Peyer's patch (tissue), 4 donors: ENCODE measurements at places on chromosomes 4 and X. TPM values are rescaled to one million over a fixed set of nuclear protein-coding genes. Genes with fewer than 3 reads are reported as not detected.

Gene ATP2B3
- total RNA-seq: not detected

Gene SLC6A8
- total RNA-seq: 36.3 TPM

Gene ADGRG4
- 4.1 TPM for total RNA-seq

Gene PABPC5
- 0.35 TPM for total RNA-seq

Gene GAGE12J
- not detected for total RNA-seq

Gene ADH1C
- 76.4 TPM for total RNA-seq

Gene EVC2
- total RNA-seq: 3.5 TPM

Gene STBD1
- not detected for total RNA-seq

GRCh38 chr4:56217343-56217890 is 169.9 kb downstream of the AASDH start:
- DNase-seq: no peak

DNA sequence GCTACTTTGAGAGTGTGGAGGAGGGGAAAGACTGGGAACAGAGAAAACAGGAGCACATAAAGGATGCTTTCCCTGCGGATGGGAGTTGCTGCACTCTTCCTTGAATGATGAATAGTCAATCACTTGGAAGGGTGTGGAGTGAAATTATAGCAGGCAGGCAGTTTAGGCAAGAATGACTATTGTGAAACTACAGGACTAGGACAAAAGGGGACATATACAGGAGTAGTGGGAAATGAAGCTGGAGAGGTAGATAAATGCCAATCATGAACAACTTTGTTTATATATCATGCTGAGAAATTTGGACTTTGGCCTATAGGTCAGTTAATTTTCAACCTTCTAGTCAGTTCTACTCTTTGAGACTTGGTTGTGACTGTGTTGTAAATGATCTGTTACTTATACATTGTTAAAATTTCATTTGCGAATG is 76.9 kb downstream of the PAQR3 start:
- DNase-seq: no peak

- no peak for DNase-seq
Observed at GRCh38 chr4:125827696-125828052, 512.9 kb downstream of the FAT4 start.

DNA sequence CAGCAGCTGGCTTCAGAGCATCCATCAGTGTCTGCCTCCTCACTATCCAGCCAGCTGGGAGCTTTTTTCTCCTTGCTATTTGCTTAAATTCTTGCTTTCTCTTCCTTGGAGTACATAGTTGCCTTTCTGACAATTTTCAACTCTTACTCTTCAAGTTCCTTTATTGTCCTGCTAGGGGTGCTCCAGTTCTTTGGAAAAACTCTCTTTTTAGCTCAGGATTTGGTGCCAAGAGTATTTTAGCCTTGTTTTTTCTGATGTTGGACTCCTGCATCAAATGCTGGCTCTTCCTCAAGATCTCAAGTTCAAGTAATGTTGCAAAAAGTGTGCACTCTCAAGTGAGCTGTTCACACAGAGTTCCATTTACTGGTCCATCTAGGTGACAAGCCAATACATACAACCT is 126.4 kb downstream of the KDR start:
- DNase-seq: no peak

GRCh38 chr4:88826771-88827170 is 129.1 kb upstream of the NAP1L5 start:
- no peak for DNase-seq

DNA sequence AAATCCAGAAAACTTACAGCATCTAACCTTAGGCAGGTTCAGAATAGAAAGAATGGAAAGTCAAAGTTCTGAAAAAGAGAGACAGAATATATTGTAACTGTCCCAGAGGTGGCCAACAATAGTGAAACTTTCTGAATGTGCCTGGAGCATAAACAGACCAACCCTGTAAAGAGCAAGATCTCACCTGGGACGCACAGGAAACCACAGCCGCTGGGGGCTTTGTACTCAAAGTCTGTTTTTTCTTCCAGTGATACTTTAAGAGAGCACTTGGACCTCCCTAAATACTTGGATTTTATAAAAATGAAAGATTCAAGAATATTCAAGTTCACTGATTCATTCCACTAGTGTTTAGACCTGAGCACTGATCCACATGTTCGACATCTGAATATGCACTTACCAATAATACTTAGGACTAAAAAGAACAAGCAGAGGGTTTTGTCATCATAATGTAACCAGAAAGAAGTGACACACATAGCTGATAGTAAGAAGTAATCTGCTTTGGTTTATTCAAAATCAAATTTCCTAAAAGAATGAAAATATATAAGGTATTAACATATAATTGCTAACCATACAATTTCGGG is 35.3 kb downstream of the ARAP2 start:
- no peak for DNase-seq

GRCh38 chr4:128630871-128631270 is 178.6 kb upstream of the JADE1 start:
- no peak for DNase-seq

- no peak for DNase-seq
Observed at GRCh38 chr4:169098969-169099690, 89.1 kb upstream of the CBR4 start.

- DNase-seq: no peak
Observed at GRCh38 chr4:123381996-123382395, 14.6 kb upstream of the SPRY1 start.

DNA sequence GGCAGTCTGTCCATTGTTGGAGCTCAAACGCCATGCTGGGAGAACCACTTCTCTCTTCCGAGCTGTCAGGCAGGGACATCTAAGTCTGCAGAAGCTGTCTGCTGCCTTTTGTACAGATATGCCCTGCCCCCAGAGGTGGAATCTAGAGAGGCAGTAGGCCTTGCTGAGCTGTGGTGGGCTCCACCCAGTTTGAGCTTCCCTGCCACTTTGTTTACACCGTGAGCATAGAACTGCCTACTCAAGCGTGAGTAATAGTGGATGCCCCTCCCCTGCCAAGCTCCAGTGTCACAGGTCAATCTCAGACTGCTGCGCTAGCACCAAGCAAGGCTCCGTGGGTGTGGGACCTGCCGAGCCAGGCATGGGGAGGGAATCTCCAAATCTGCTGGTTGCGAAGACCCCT is 145.7 kb downstream of the VSIG4 start:
- DNase-seq: peak; percentile 52

GRCh38 chr4:102168580-102168979 is 176.7 kb downstream of the SLC39A8 start:
- no peak for DNase-seq

DNA sequence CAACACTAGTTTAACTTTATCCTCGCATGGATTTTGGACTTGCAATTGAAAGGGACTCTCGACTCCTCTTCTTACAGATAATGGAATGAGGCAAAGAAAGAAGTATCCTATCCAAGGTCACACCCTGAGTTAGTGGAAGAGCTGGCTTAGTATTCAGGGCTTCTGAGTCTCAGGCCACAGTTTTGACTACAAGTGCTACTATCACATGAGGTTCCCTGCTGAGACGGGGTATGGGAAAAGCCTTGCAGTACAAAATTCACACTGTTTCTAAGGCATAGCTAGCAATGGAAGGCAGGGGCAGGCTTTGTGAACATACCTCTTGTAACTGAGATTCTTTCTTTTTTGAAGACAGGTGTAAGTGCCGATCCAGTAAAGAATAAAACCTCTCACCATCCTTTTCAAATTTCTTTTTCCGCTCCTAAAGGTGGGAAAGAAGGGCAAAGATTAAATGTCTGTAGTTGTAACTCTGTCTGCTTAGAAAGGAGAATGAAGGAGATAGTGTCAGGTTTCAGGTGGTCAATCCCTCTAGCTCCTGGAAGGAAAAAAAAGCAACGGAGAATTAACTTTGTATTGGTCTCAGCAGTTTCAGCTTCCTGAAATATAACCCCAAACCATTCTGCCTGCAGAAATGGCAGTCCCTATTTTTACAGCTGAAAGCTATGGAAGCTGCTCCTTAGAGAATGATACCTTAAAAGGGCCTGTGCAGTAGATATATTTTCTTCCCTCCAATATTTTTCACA is 199.0 kb downstream of the OPHN1 start:
- DNase-seq: no peak

GRCh38 chrX:143674926-143675325 is 39.0 kb upstream of the SLITRK4 start:
- no peak for DNase-seq

DNA sequence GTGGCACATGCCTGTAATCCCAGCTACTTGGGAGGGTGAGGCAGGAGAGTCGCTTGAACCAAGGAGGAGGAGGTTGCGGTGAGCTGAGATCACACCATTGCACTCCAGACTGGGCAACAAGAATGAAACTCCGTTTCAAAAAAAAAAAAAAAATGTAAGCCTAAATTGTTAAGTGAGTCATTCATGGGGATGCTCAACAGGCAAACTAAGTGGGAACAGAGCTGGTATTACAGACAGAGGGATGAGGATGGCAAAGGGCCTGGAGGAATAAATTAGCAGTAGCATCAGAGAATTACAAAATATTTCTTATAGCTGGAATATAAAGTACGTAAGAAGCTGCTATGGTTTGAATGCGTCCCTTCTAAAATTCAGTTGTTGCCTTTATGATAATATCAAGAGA is 43.4 kb upstream of the OGT start:
- no peak for DNase-seq

DNA sequence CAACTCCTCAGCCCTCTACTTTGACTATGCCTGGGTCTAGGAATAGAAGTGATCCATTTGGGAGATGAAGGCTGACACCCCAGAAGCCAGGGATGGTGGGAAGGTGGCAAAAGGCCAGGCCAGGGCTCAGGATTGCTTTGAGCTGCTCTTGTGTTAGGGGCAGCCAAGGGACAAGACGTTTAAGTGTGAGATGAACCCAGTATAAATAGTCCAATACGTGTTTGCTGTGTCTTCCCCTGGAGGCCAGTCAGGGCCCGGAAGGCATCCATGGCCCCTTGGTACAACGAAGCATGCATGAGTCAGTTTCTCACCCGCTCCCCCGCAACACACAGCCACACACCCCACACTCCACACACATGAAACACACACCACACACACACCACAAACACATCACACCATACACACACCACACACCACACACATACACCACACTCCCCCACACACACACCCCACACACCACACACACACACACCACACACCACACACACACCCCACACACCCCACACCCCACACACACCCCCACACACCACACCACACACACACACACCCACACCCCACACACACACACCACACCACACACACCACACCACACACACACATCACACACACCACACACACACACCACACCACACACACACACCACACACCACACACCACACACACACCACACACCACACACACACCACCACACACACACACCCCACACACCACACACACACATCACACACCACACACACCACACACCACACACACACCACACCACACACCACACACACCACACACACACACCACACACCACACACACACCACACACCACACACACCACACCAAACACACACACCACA is 5.1 kb downstream of the STARD8 start:
- no peak for DNase-seq

DNA sequence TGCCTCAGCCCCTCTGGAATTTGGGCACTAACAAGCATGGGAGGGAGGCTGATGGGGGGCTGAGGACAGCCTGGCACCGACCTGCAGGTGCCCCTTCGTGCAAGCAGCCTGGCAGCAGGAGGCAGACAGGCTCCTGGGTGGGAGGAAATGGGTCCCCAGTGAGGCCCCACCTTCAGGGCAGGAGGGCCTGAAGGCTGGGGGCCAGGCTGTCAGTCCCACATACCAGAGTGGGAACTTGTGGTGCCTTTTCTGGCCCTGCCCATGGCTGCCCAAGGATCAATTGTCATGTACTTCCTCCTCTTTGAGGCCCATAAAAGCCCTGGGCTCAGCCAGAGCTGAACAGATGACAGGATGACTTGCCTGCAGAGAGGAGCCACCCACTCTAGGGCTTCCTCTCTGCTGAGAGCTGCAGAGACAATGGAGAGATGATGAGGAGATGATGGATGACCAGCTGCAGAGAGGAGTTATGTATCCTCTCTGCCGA is 141.0 kb downstream of the PDHA2 start:
- no peak for DNase-seq

DNA sequence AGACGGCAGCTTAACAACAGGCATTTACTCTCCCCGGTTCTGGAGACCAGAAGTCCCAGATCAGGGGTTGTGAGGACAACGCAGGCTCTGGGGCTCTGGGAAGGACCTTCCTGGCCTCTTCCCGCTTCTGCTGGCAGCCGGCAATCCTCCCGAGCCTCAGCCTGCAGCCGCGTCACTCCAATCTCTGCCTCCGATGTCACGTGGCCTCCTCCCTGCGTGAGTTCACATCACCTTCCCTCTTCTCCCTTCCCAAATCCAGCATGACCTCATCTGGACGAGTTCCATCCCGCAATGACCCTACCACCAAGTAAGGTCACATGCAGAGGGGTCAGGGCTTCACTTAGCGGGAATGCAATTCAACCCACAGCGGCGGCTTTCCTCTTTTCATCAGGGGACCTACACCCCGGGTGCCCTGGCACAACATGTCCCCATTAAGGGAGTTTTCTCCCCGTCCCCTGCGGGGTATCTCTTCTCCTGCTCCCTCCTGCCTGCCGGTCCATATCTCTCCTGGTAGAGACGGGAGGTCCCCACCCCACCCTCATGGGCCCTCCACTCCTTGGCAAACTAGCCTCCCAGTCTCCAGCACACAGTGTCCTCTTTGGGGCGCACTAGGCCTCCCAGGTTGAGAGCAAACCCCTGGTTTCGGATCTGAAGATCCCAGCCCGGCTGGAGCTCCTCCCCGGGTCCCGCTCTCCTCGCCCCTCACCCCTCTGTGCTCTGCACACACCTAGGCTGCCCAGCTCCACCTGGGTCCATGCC is 25.5 kb downstream of the ABLIM2 start:
- no peak for DNase-seq

GRCh38 chrX:133337250-133337649 is 78.0 kb downstream of the GPC4 start:
- no peak for DNase-seq

DNA sequence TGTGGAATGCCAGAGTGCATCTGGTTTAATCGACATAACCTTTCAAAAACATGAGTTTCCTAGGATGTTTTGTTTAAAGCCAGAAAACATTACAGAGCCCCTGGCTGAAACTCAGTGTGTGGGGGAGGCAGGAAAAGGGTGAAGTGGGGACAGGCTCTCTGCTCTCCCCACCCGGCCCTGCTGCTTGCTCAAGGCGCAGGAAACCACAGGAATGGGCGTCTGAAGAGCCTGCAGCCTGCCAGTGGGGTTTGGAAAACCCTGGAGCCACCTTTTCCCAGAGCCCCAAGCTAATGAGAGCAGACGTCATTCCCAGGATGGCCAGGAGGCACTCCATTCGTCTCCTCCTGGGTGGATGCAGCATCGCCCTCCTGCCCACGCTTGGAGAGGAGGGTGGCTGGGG is 240.6 kb downstream of the AFAP1 start:
- DNase-seq: no peak

- DNase-seq: no peak
Observed at GRCh38 chr4:175703956-175704600, 108.0 kb downstream of the GPM6A start.
